GM23338 (cell line): ENCODE measurements at places on chromosomes 11 and 22. TPM values are rescaled to one million over a fixed set of nuclear protein-coding genes. Genes with fewer than 3 reads are reported as not detected.

Gene FXYD2
- total RNA-seq = 0.12 and 0.59 TPM in 2 replicates

Gene DGKZ
- total RNA-seq = 148 and 170 TPM in 2 replicates

Gene PRAME
- total RNA-seq = not detected in 2 replicates

Gene TRPC6
- 0.47 and 4.4 TPM in 2 replicates for total RNA-seq

DNA sequence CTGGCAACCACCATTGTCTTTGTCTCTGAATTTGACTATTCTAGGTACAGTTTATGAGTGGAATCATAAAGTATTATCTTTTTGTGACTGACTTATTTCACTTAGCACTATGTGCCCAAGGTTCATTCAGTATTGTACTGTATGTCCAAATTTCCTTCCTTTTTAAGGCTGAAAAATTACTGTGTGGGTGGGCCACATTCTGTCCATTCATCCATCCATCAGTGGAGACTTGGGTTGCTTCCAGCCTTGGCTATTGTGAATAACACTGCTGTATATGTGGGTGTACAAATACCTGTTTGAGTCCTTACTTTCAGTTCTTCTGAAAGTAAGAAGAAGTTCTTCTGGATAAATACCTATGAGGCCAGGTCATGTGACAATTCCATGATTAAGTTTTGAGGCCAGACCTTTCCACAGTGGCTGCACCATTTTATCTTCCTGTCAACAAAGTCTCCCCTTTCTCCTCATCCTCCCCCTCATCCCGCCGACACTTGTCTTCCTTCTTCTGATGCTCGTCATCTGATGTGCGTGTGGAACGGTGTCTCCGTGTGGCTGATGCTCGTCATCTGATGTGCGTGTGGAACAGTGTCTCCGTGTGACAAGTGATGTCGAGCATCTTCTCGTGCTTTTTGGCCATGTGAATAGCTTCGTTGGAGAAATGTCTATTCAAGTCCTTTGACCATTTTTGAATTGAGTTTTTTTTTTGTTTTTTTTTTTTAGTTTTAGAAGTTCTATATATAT lies 49.5 kb downstream of the SBF1 start:
- H3K4me3 ChIP-seq = no peak overlapping the region
- no peaks in the 10 kb centered on the region for H3K27me3 ChIP-seq
- peaks cover 5% of the 10 kb centered on the region for H3K36me3 ChIP-seq
- H3K27ac ChIP-seq = no peak overlapping the region

DNA sequence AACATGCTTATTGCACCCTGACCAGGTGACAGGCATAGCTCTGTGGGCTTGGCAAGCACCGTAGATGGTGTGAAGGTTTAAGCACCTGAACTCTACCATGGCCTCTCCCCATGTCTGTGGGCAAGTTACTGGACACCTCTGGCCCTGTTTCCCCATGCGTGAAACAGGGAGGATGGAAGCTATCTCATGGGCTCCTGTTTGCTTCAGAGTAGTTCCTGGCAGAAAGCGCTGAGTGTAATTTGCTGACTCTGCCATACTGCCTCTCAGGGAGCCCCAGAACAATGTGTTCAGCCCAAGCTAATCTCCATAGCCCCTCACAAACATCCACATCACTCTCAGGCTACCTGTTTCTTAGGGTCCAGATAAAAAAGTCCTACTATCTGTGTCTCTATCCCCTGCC lies 2.4 kb downstream of the CBX6 start:
- peaks cover 39% of the 10 kb centered on the region for H3K4me1 ChIP-seq
- H3K36me3 ChIP-seq = peaks cover 6% of the 10 kb centered on the region; the same call in 1 of the 2 replicates
- no peak overlapping the region for H3K27ac ChIP-seq
- H3K27me3 ChIP-seq = no peaks in the 10 kb centered on the region; the same call in 1 of the 2 replicates

GRCh38 chr22:30813936-30814335 lies 119.3 kb downstream of the OSBP2 start:
- DNase-seq = no peak
- H3K4me1 ChIP-seq = no peaks in the 10 kb centered on the region
- no peaks in the 10 kb centered on the region for H3K27me3 ChIP-seq
- no peak overlapping the region for H3K4me3 ChIP-seq

DNA sequence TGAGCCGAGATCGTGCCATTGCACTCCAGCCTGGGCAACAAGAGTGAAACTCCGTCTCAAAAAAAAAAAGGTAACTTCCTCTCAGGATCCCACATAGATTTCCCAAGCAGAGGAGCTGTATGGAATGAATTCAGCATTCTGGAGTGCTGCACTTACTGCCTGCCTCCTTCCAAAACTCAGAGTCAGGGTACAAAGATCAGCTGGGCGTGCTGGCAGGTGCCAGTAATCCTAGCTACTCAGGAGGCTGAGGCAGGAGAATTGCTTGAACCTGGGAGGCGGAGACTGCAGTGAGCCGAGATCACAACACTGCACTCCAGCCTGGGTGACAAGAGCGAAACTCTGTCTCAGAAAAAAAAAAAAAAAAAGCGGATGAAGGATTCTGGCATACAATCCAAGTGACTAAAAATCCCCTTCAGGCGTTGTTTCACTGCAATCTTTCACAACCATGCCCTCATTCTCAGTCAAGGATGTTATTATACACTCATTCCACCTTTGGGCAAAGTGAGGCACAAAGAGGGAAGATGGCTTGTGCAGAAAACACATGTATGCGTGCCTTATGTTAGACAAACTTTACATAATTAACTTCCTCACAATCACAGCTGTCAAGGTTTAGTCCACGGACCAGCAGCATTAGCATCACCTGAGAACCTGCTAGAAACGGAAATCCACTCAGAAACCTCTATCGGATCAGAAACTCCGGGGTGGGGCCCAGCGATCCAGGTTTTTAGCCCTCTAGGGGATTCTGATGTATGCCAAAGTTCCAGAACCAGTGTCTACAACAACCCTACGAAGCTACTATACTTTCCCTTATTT lies 1.1 kb upstream of the NOL12 start:
- H3K27me3 ChIP-seq = no peaks in the 10 kb centered on the region
- no peaks in the 10 kb centered on the region for H3K36me3 ChIP-seq
- no peaks in the 10 kb centered on the region for H3K4me1 ChIP-seq
- H3K4me3 ChIP-seq = no peak overlapping the region

DNA sequence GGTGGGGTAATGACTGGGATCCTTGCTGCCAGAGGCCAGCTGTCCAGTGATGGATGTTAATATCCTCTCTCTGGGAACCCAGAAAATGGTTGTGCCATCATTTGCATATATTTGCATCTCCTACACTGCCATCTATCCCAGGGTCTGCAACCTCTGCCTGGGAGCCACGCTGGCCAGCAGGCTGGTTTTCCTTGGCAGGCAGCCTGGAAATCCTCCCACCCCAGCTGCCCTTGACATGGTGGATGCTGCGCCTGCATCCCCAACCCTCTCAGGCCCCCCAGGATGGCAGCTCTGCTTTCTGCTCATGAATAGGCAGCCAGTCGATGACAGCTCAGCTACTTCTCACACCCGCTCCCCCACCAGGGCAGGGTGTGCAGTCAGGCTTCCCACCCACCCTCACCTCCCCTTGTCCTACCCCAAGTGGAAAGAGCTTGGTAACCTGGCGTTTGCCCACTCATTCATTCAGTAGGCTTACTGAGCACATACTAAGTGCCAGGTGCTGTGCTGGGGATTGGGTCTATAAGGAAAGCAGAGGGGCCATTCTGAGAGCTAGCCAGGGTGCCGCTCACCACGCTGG lies 202.5 kb downstream of the TRIM29 start:
- DNase-seq = no peak
- H3K36me3 ChIP-seq = no peaks in the 10 kb centered on the region
- H3K4me1 ChIP-seq = peaks cover 29% of the 10 kb centered on the region
- H3K27ac ChIP-seq = no peak overlapping the region

- H3K27ac ChIP-seq = no peak overlapping the region
- H3K4me1 ChIP-seq = peaks cover 40% of the 10 kb centered on the region
- H3K4me3 ChIP-seq = no peak overlapping the region
- no peaks in the 10 kb centered on the region for H3K27me3 ChIP-seq
Observed at GRCh38 chr11:32905028-32905667, 12.5 kb downstream of the QSER1 start.

DNA sequence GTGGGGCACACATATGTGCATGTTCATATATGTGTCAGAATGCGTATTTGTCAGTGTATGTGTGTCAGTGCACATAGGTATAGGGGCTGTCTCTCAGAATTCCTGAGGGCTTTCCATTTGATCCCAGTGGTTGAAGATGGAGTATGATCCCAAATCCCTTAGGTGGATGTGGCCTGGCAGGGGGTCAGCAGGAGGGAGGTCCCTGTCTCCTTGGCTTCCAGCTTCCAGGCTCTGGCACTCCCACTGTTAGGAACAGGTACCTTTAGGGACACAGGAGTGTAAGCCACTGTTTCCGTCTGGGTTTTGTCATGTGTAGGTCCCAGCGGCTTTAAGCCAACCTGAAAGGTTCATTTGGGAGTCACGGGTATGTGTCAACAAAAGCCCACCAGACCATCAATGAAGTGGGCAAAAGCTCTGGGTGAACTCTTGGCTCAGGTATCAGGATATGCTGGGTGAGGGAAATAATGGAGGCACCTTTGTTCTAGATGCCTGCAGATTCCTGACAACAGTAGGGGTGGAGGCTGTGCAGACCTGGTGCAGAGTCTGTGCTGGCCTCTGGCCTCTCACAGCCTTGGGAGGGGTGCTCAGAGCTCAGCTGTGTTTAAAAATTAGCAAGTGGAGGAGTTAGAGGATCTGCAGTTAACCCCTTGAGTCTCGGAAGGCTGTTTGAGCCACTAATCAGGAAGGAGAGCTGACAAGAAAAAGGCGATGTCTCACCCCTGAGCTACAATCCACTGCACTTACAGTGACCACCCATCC lies 9.0 kb downstream of the KCNQ1OT1 start:
- no peak overlapping the region for H3K27ac ChIP-seq
- H3K4me1 ChIP-seq = peaks cover 67% of the 10 kb centered on the region
- H3K36me3 ChIP-seq = no peaks in the 10 kb centered on the region
- peak; percentile 24 for DNase-seq

DNA sequence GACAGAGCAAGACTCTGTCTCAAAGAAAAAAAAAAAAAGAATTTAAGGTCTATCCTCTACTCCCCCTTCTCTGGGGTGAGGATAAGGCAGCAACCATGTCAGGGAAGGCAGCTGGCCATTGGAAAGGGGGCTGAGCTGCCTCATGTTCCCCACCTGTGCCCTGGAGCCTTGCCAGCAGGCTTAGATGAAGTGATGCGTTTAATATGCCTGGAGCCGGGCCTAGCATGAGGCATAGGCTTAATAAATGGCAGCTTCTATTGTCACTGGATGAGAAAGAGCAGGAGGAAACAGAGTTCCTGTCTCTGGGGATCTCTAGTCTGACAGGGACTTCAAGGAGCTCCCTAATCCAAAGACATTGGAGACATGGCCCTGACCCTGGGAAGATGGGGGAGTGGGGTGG lies 3.2 kb upstream of the KCNE3 start:
- no peak overlapping the region for H3K4me3 ChIP-seq
- DNase-seq = no peak
- H3K27ac ChIP-seq = no peak overlapping the region
- peaks cover 11% of the 10 kb centered on the region; the same call in 1 of the 2 replicates for H3K27me3 ChIP-seq

DNA sequence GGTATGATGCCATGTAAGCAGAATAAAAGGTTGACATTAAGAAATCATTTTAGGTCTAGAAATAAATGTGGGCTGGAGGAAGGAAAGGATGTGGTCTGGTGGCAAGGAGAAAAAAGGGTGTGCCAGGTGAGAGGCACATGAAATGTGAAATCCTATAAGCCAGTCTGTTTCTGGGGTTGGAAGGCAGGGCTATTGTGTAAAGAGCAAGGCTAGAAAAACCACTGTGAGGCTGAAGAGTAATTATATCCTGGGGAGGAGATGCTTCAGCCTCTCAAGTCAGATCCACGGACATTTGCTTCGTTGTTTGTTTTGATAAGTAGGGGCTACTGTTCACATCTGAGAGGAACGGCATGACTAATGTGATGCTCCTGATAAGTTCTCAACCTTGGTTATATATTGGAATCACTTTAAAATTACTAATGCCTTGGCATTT lies 77.5 kb upstream of the CTSC start:
- no peak overlapping the region for H3K27ac ChIP-seq
- no peaks in the 10 kb centered on the region for H3K36me3 ChIP-seq
- no peak for DNase-seq
- no peaks in the 10 kb centered on the region for H3K4me1 ChIP-seq
- no peak overlapping the region for H3K4me3 ChIP-seq

DNA sequence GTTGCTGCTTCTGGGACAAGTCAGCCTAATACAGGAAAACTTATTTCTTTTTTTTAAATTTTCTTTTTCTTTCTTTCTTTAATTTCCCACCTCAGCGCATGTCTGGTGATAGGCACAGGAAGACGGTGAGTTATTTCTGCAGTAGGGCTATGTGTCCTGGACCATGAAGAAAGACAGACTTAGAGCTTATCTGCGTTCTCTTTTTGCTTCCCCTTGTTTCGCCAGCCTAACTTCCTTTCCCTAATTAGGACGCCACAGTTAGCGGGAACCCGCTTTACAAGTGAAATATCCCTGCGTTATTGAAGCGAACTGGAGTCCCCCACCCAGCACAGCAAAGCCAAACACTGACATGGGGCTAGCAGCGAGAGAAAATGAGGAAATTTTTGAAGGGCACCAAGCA lies 8.6 kb downstream of the OR6M1 start:
- no peaks in the 10 kb centered on the region for H3K27me3 ChIP-seq
- no peak overlapping the region for H3K27ac ChIP-seq
- DNase-seq = no peak
- peaks cover 6% of the 10 kb centered on the region; the same call in 1 of the 2 replicates for H3K36me3 ChIP-seq
- peaks cover 7% of the 10 kb centered on the region for H3K4me1 ChIP-seq

DNA sequence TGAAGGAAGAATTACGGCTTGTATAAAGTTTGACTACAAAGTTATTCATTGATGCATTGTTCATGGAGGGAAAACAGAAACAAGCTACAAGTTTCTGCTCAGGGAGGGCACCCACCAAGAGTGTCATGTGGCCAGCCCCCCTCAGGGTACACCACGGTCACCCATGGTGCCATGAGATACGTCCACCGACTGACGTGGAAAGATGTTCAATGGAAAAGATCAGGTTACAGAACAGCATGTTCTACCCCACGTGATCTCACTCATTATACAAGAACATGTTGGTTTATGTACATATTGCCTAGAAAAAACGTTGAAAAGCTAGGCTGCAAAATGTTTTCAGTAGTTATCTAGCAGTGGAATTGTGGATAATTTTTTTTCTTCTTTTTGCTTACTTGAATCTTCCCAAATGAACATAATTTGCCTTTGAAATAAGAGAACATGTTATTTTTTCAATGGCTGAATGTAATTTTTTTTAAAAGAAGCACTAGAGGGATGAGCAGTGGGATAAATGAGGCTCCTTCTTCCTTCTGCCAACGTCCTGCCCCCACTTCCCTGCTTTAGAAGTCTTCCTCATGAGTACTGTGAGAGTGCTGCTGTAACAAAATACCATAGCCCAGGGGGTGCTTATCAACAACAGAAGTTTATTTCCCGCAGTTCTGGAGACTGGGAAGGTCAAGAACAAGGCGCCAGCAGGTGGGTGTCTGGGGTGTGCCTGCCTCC lies 22.5 kb downstream of the RCN1 start:
- H3K27me3 ChIP-seq = no peaks in the 10 kb centered on the region
- H3K4me1 ChIP-seq = no peaks in the 10 kb centered on the region
- no peaks in the 10 kb centered on the region for H3K36me3 ChIP-seq
- peak; percentile 35 for DNase-seq
- H3K27ac ChIP-seq = no peak overlapping the region

DNA sequence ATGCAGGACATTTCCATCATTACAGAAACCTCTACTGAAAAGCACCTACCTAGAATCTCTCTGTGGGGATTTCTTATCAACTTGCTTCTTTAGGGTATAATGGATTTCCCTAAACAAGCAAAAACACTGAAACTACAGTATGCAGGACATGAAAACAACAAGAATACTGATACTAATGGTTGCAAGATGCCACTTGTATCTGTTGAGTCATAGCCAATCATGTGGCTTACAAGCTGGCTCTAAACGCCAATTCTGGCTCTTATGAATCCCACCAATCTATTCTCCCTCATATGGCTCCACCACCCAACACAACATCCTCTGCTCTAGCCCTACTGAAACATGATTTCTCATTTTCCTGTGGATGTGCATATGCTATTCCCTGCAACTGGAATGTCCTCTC lies 22.6 kb downstream of the TENM4 start:
- H3K36me3 ChIP-seq = no peaks in the 10 kb centered on the region
- H3K4me1 ChIP-seq = no peaks in the 10 kb centered on the region; the same call in 1 of the 2 replicates
- no peaks in the 10 kb centered on the region for H3K27me3 ChIP-seq
- DNase-seq = no peak
- H3K4me3 ChIP-seq = no peak overlapping the region
